ENCODE measurements at places on chromosomes 11 and 22.

DNA sequence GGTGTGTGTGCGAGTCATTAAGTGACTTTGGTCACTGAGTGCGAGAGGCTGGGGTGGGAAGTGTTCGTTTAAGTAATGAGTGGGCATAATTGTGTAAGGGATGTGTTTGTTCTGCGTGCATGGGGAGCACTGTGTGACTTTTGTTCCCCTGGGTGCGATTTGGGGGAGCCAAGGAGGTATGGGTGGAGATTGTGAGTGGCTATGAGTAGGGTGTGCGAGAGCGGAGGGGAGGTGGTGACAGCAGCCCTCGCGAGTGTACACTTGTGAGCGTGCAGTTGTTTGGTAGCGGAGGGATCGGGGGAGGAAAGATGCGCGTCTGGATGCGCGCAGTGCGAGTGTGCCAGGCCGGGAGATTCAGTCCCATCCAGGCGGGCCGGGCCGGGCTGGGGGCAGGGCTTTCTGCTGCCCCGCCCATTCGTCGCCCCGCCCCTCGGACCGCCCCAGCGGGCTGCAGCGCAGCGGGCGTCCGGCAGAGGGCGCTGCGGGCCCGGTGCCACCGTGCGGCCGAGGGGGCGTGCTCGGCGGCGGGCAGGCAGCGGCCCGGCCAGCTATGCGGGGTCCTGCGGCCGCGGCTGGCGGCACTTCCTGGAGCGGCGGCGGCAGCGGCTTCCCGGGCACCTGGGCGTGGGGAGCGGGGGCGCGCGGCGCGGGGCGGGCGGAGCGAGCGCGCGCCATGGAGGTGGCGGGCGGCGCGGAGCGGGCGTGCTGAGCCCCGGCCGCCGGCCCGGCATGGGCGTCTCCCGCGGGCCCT is at the start of gene DGKZ:
TSS of gene DGKZ (plus strand) at position 578 of the 751 bp plus-strand sequence. CDS start 197 bp downstream, outside the sequence.
- no peak for DNase-seq

DNA sequence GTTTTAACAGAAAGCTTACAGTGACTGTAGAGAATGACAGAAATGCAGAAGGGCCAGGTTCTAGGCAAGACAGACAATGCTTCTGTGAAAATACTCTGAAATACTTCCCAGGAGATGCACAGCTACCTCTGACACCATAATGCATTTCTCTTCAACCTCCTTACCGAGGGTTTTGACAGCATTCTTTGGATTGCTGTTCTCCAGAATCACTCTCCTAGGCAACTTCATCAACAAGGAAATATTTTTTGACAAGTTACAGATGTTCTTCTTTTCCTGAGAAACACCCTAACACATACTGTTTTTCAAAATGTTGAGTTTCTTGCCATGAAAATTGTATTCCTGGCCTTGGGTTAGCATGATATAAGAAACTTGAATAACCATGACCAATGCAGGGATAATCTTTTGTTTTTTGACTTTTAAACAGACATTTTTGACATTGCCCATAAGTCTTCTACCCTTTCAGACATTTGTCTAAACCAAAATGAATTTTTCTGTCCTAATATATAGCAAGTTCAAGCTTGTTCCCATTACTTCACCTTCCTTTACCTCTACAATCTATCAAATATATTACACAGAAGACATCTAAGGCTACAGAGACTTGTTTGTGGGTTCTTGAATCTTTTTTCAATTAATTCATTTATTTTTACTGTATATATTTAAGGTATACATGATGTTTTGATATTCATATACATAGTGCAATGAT is 108.1 kb downstream of the CCDC34 start:
- peak; percentile 89 for DNase-seq

GRCh38 chr11:18791207-18791968 is at the start of gene PTPN5:
TSS of gene PTPN5 (minus strand) at chr11:18791798. CDS start at chr11:18771958, 19,840 bp downstream.
- no peak for DNase-seq

GRCh38 chr11:68649851-68650555 is 34.3 kb upstream of the GAL start:
- no peak for DNase-seq

DNA sequence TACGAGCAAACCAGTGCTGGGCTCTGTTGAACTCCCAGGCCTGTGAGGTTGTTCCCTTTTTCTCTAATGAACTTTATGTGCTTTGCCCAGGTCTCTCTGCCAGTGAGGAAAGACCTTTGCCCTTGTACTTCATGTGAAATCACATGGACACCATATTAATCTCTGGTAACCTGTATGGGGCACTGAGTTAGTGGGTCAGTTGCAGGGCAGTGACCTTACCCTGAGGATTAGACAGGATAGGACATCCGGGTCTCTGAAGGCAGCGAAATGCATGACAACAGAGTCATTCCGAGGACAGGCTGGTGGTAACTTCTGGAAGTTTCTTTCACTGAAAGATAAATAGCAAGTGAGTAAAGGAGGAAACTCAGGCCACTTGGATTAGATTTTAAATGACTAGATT is 93.7 kb downstream of the ZBTB16 start:
- no peak for DNase-seq

DNA sequence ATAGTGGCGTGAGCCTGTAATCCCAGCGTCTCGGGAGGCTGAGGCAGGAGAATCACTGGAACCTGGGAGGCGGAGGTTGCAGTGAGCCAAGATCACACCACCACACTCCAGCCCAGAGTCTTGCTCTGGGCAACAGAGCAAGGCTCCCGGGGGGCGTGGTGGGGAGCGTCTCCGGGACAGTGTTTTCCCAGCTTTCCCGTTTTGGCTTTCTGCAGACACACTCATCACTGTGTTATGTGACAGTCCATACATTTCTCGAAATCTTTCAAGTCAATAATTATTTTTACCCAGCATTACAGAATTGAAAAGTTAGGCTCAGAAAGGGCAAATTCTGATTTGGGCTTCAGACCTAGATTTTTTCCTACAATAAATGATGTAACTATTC is 31.7 kb downstream of the NEAT1 start:
- DNase-seq = peak; percentile 40

Measured in GM04503 (cell line).